ENCODE measurements at places on chromosomes 12 and 14.
A peak's percentile ranks its signal among the peaks of the same experiment; 100 is the strongest.

DNA sequence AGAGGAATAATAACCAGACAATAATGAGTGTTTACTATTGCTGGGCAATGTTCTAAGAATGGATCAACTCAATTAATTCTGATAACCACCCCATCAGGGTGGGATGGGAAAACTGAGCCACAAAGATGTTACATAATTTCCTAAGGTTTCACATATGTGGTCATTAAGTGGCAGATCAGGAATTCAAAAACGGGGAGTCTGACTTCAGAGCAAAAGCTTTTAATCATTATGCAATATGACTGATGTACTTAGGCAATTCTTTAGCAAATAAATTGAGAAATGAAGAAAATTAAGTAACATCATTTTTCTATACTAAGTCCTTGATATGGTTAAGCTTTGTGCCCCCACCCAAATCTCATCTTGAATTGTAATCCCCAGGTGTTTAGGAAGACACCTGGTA lies 53.4 kb downstream of the PLCZ1 start:
- no peak for DNase-seq

DNA sequence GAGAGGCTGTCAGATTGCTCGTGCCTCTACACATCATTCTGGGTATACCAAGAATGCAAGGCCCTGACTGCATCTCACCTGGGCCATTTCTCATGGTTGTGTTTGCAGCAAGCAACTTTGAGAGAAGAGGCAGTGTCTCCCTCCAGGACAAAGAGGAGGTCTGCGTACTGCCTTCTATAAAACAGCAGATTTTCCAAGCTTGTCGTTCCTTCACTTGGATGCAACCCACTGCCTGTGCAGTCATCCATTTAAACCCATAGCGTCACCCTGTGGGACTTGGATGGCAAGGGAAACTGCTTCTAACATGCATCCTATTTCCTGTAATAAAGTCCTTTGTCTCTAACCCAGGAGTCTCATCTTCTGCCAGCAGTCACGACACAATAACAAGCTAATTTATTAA lies 1.3 kb downstream of the POMT2 start:
- DNase-seq, result no peak

- peak; percentile 78 for DNase-seq
These were observed 51.6 kb upstream of the PMCH start for GRCh38 chr12:102249079-102249841.

- DNase-seq, result no peak
These were observed 1304.5 kb downstream of the AACS start for GRCh38 chr12:126369487-126370463.

DNA sequence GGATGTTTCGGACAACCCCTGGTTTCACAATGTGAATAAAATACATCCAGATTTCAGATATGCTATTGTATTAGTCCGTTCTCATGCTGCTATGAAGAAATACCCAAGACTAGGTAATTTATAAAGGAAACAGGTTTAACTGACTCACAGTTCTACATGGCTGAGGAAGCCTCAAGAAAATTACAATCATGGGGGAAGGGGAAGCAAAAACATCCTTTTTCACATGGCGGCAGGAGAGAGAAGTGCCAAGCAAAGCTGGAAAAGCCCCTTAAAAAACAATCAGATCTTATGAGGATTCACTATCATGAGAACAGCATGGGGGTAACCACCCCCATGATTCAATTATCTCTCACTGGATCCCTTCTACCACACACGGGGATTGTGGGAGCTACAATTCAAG lies 451.7 kb downstream of the MDGA2 start:
- no peak for DNase-seq

GRCh38 chr12:122963941-122964265 lies 2.4 kb downstream of the ABCB9 start:
- DNase-seq, result peak; percentile 73
